ENCODE measurements at places on chromosomes 13 and 19.

DNA sequence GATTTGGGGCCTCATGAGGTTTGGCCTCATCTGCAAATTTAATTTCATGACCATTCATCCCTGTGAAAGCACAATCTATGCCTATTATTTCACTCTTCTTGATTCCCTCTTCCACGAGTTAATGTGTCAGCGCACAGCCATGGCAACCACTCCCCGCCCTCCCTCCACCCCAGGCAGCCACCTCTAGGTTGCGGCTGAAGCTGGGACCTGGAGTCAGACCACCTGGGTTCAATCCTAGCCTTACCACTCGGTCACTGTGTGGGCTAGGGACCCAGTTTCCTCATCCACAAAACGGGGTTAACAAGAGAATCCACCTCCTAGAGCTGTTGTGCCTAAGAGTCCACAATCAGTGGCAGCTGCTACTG, 9.8 kb downstream of the CHST8 start:
- no peak for DNase-seq

GRCh38 chr19:44782729-44783128, 5.0 kb downstream of the CBLC start:
- no peak for DNase-seq

- no peak for DNase-seq
Measured at GRCh38 chr13:90997951-90998350, 349.5 kb upstream of the MIR17HG start.

GRCh38 chr19:41910992-41911888, 17.0 kb downstream of the ERFL start:
- DNase-seq: peak; percentile 34

DNA sequence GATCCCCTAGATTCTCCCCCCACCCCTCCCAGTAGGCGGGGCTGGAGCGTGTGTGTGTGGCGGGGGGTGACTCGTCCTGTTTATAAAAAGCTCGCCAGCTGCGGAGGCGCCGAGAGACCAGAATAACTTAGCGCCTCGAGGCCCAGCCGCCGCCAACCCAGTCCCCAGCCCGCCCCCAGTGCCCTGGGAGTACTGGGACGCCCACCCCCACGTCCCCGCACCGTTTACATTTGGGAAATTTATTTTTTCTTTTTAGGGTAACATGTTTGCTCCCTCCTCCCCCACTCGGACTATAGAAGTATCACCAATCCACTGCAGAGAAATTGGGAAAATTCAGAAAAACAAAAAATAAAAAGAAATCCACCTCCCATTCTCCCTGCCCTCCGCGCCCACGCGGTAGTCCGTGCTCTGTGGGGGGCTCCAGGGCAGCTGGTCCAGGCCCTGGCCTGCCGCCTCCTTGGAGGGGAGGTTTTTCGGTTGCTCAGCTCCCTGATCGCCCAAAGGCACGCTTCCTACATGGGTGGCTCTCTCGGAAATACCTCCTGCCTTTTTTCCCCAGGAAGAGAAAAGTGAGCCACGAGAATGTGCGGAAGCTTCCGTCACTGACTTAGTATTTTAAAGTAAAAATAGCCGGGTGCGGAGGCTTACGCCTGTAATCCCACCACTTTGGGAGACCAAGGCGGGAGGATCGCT, 1.5 kb upstream of the RAB3A start:
- DNase-seq: peak; percentile 72

DNA sequence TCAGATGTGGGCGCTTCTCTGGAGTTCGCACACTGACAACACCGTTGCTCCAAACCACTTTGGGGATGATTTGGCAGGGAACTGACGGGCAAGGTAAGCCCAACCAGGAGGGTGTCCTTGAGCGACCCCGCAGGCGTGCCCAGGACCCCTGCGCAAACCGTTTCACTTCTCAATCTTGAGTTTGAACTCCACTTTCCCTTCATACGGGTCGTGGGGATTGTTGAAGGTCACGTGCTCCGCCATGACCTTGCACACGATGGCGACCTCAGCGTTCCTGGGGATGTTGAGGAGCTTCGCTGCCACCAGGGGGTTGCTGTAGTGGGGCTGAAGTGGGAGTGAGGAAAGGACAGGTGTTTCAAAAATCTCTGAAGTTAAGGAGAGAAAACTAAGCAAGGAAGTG, 8.8 kb downstream of the ATP4B start:
- no peak for DNase-seq

- DNase-seq: peak; percentile 100
Measured at GRCh38 chr19:58572818-58573657, at the start of gene MZF1. Gene MZF1 (minus strand): TSS chr19:58573335. CDS start chr19:58571389, 1,946 bp downstream.

All from CD8-positive, alpha-beta T cell (primary cell).